ENCODE measurements at places on chromosomes 13 and 19.
A peak's percentile ranks its signal among the peaks of the same experiment; 100 is the strongest.

DNA sequence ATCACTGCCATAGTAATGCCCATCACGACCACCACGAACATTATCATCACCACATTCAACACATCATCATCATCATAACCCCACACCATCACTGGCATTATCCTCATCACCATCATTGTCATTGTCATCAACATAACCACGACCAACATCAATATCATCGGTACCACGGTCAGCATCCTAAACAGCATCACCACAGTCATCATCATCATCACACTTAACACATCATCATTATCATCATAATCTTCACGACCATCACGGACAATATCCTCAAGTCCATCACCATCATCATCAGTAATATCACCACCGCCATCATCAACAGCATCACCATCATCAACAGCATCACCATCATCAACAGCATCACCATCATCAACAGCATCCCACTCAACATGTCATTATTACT is 70.3 kb downstream of the MBD3L1 start:
- DNase-seq: no peak

DNA sequence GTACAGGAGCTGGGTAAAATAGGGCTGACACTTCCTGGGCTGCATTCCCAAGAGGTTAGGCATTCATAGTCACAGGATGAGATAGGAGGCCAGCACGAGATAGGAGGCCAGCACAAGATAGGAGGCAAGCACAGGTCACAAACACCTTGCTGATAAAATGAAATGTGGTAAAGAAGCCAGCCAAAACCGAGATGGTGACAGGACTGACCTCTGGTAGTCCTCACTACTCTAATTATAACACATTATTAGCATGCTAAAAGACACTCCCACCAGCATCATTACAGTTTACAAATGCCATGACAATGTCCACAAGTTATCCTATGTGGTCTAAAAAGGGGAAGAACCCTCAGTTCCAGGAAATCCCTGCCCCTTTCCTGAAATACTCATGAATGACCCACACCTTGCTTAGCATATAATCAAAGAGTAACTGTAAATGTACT is 20.9 kb upstream of the IGSF23 start:
- DNase-seq: peak; percentile 45

DNA sequence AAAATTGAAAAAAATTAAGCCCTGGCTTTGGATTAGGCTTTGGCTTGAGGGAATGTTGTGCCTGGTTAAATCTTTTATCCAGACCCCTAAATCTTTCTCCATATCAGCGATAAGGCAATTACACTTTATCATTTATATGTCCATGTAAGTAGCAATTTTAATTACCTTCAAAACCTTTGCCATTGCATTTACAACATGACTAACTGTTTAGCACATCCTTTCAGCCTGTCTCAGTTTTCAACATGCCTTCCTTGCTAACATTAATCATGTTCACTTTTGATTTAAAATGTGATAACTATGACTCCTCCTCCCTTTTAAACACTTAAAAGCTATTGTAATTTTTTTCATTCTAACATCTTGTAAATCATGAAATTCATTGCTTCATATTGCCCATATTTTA is 583.7 kb downstream of the SLITRK1 start:
- DNase-seq: no peak

GRCh38 chr19:19064811-19065745 is 1.3 kb downstream of the SLC25A42 start:
- DNase-seq: no peak

DNA sequence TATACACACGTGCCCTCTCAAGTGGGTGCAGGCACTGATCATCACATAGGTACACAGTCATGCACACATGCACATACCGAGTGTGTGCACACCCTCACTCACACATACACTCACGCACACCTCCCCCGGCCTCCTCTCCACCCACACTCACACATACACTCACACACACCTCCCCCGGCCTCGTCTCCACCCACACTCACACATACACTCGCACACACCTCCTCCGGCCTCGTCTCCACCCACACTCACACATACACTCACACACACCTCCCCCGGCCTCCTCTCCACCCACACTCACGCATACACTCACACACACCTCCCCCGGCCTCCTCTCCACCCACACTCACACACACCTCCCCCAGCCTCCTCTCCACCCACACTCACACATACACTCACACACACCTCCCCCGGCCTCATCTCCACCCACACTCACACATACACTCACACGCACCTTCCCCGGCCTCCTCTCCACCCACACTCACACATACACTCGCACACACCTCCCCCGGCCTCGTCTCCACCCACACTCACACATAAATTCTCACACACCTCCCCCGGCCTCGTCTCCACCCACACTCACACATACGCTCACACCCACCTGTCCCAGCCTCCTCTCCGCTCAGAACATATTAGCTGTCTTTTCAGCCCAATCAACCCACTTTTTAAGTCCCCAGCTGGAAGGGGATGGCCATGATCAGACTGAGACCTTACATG is 105.2 kb upstream of the VSTM2B start:
- no peak for DNase-seq

DNA sequence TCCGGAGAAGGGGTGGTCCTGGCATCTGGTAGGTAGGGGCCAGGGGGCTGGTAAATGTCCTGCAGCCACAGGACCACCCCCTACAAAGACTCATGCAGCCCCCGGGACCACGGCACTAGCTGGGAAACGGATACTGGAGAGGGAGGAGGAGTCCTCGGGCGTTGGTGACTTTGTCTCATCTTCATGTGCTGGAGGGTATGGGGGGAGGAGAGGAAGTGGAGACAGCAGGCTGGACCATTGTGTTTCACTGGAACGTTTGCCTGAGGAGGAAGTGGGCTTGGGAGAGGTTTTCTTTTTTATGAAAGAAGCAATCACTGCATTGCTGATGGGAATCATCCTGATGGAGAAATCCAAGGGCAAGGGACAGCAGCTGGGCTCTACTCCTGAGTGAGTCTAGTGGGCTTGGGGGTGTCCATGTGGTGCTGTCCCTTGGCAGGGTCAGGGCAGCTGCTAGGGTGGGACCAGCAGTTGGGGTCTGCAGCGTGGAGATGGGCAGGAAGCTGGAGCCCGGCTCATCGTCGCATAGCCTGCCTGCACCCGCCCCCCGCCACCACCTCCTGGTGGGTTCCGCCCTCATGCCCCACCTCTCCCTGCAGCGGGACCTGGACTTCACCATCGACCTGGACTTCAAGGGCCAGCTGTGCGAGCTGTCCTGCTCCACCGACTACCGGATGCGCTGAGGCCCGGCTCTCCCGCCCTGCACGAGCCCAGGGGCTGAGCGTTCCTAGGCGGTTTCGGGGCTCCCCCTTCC is 1.7 kb upstream of the ADM5 start:
- DNase-seq: no peak

- DNase-seq: no peak
Observed at GRCh38 chr13:36913463-36913862, 6.6 kb downstream of the SMAD9 start.

DNA sequence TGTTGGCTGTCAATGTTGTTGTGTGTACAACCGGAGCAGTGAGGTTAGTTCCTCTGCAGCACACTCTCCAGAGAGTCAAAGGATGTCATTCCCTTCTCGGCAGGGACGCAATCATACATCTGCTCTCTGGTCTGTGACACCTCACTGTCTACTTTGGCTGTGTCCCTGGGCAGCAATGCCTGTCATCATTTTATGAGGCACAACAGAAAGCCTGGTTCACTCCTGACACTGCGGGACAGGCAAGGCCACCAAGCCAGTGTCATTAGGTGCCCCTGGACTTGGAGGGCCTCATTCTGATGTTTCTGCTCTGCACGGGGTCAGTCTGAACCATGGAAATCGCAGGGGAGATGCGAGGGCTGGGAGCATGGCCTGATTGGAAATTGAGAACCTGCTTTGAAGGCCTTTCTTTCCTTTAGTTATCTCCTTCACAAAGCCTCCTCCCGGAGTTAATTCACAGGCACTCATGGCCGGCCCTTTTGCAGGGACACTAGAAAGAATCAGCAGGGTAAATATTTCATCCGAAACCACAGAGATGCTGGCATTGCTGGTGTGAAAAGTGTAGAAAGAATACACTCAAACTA is 284.4 kb downstream of the ZNF536 start:
- no peak for DNase-seq

DNA sequence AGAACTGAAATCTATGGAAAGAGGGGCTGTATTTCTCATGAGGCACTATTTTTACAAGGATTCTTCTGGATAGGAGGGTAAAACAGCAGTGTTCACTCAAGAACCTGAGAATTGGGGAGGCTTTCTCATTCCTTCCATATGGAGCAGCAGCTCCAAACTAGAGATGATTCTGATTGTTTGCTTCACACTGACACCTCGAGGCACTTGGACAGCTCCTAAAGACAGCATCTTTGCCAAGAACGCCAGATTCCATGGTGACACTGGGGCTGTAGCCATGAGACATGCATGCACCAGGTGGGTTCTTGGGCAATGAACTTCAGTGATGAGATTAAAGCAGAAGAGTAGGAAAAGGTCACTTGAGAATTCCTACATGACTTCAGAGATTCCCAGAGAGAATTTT is 361.5 kb upstream of the HTR2A start:
- no peak for DNase-seq

- no peak for DNase-seq
Observed at GRCh38 chr13:34070544-34071303, 252.8 kb downstream of the RFC3 start.

GRCh38 chr13:104314926-104315535 is 1248.8 kb upstream of the SLC10A2 start:
- no peak for DNase-seq

DNA sequence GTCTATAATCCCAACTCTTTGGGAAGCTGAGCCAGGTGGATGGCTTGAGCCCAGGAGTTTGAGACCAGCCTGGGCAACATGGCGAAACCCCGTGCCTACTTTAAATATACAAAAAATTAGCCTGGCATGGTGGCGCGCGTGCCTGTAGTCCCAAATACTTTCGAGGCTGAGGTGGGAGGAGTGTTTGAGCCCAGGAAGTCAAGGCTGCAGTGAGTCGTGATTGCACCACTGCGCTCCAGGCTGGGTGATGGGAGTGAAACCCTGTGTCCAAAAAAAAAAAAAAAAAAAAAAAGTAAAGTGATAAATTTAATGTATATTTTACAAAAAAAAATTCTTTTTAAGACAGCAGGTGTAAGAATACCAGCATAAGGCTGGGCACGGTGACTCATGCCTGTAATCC is 17.6 kb downstream of the TMEM38A start:
- no peak for DNase-seq

DNA sequence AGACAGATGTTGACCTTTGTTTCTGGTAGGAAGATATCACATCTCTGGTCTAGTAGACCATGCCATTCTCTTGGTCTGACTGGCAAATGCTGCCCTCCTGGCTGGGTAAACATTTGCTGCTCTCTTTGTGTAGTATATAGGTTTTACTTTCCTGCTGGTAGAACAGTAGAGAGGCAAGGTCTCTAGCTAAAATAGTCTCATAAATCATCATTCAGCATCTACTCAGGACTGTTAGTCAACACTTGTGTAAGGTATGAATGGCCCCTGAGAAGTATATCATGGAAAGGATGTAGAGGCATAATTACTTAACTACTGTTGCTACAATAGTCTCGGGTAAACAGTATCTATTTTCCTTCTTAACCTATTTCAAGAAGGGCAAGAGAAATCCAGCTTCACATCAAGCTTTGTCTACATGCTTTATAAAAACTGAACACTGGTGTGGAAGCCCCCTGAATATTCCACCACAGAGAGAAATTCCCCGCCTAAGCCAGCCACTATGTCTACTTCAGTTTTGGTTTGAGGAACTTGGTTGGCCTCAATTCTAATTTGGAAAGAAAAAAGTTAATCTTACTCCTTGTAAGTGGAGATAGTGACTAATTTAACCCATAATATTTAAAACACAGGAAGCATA is 18.4 kb upstream of the MYCBP2 start:
- no peak for DNase-seq

DNA sequence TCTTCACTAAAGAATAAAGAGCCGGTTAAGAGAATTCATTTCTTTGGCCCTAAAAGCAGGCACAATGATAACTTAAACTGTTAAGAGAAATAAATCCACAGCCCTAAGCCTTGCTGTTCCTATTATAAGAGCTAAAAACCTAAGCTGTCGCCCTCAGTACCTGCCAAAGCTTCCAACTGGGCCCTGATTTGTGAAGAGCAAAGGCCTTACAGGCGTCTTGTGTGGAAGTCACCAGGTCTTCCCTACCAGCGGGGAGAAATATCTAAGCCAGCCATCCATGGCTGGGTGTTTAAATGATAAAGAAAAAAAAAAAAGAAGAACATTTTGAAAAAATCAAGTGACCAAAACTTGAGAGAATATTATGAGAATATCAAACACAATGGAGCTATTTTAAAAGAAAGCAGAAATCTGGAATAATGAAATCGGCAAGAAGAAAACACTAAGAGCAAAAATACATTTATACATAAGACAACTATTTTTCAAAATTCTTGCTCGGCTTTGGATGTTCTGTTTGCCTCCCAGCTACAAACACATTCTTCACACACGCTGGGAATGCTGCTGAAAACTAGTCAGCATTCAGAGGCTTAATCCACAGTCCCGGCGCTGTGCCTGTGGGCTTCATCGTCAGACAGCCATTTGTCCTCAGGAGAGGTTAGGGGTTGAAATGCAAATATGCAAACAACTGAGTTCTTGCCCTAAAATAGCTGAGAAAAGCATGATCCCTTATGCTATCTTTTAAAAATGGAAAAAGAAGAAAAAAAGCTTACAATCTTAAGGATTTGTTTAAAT is 89.8 kb upstream of the LSM14A start:
- no peak for DNase-seq

GRCh38 chr19:843836-844545 is 3.2 kb downstream of the PRTN3 start:
- no peak for DNase-seq

DNA sequence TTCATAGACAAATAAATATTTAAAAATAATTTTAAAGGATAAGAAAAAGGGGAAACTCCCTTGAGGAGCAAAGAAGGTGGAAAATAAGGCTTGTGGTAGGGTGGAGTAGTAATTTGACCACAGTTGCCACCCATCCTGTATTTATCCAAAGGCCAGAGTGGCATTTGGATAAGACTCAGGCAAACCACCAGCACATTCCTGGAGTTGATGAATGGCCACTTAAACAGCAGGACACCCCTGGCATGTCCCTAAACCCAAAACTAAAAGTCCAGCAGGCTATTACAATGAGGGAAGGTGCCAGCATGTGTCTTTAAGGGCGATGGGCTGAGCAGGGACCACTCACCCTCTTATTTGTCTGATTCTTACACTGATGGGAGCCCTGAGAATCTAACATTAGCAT is 9.8 kb upstream of the FRY start:
- peak; percentile 24 for DNase-seq

DNA sequence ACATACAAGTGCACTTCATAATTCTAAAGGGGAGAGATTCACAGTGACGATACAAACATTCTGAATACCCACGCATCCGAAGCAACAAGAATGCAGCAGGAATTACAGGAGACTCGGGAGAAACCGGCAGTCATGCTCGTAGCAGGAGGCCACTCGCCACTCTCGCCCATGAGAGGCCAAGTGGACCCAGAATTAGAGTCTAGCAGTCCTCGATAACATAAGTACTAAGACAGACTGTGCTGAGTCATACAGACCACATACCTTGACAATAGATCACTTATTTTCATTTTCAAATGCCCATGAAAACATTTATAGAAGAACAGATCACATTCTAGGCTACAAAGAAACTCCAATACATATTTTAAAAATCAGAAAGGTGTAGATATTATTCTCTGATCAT is 299.1 kb upstream of the TSHZ3 start:
- DNase-seq: no peak

- no peak for DNase-seq
Observed at GRCh38 chr13:42394711-42395085, 122.7 kb downstream of the AKAP11 start.

Measured in LoVo (cell line).